ENCODE measurements at places on chromosomes 4 and X.

DNA sequence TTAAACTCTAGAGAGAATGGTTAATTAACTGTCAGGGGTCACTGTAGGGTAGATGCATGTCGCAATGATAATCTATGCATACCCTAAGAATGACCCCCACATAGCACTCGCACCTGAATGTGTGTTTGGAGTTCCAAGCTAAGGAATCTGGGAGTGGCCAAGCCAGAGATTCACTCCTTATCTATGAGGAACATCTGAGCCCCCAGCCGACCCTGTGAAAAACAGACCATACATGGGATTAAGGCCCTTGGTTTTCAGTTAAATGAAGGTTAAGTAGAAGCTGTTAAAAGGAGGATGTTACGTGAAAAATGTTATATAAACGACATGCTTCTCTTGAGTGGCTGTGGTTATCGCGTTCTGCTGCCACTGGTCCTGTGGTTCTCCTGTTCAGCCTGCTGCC lies 147.2 kb downstream of the RELL1 start:
- DNase-seq, result no peak

GRCh38 chr4:169249214-169249973 lies 21.4 kb downstream of the SH3RF1 start:
- no peak for DNase-seq

- no peak for DNase-seq
Measured at GRCh38 chrX:69073241-69073640, 92.0 kb downstream of the PJA1 start.

DNA sequence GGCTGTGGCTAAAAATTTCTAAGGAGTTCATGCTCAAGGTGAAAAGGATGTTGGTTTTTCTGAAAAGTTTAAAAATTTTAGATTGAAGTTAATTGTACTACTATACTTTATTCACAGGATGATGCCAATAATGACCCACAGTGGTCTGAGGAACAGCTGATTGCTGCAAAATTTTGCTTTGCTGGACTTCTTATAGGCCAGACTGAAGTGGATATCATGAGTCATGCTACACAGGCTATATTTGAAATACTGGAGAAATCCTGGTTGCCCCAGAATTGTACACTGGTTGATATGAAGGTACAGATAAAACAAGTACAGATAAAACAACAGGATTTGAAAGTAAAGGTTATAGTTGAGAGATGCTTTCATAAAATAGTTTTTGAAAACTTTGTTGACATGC lies 12.2 kb downstream of the PAICS start:
- no peak for DNase-seq

GRCh38 chr4:183888564-183888963 lies 16.5 kb upstream of the STOX2 start:
- no peak for DNase-seq

DNA sequence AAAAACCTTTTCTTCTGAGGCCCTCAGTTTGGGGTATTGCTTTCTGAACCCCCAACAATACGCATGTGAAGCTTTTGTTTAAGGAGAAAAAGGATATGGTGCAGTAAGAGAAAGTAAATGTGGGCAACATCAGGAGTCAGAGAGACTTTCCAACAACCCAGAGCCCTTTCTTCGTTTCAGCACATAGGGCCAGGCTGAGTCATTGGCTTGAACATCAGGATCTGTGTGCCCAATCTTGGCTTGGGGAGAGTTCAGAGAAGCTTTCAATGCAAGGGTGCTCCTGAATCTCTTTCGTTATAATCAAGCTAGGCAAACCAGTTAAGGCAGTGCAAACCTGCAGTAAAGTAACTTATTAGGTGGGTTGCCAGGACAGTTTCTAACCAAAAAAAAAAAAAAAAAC lies 191.2 kb downstream of the FRMPD4 start:
- no peak for DNase-seq

- DNase-seq, result no peak
Measured at GRCh38 chr4:26287756-26288155, 33.1 kb upstream of the RBPJ start.

DNA sequence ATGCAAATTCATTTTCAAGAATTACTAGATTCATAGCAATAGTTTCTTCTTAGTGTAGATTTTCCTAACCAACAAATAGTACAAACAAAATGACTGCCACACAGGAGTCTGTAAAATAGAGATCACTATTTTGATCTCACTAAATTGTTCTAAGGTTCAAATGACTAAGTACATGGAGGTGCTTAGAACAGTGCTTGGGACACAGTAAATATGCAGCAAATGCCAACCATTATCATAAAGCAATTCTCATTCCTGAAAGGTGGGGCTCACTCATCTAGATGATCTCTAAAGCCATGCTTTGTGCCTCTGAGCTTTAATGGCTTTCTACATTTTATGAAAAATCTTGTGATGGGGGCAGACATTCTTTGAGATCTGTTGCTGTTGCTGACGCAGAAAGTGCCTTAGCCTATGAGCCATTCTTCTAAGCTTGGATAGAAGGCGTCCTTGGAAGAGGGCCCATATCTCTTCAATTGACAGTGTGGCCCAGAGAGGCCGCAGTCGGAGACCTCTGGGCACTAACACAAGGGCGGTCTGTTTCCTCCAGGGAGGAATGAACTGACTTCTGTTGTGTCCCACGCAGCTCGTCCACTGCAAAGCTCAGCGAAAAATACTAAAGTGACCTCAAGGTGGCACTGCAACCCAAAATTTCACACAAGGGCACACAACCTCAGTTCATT lies 23.5 kb downstream of the TLR10 start:
- peak; percentile 41 for DNase-seq

DNA sequence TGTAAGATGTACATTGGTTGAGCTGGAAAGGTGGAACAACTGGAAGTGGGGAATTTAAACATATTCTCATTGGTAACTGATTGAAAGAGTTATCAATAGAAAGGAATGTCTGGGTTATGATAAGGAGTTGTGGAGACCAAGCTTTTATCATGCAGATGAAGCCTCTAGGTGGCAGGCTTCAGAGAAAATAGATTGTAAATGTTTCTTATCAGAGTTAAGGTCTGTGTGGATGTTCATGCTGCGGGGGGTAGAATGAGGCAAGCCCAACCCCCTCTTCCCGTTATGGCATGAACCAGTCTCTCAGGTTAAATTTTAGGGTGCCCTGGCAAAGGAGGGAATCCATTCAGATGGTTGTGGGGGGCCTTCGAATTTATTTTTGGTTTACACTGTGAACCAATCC lies 16.0 kb downstream of the ARSD start:
- no peak for DNase-seq

DNA sequence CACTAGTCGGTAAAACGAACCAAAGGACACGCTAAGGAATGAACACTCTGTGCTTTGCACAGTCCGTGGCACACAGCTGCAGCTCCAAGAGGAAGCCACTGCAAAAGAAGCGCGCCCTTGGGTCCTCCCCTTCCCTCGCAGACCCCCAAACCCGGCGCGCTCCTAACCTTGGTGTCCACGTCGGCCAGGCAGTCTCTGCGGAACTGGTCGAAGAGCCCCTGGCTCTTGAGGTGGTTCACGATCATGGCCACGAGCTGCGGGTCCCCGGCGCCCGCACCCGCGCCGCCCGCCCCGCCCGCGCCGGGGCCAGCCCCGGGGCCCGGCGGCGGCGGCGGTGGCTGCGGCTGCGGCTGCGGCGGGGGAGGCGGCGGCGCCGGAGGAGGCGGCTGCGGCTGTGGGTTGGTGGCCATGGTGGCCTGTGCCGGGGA lies 333 bp downstream of the BOD1L1 start:
- peak; percentile 2 for DNase-seq

DNA sequence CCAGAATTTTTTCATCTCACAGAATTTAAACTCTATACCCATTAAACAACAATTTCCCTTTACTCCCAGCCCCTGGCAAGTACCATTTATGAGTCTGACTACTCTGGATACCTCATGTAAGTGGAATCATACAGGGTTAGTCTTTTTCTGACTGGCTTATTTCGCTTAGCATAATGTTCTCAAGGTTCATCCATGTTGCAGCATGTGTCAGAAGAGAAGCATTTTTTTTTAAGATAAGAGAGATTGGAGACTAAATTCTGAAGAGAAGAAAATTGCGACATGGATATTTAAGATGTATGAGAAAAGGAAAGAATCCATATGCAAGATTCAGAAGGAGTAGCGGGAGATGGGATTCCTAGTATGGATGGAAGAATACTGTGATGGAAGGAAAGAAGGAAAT lies 11.3 kb upstream of the SLC9B1 start:
- DNase-seq, result no peak

GRCh38 chr4:8574796-8575370 lies 5.3 kb upstream of the GPR78 start:
- DNase-seq, result no peak

GRCh38 chr4:2071252-2071911 lies 12.3 kb downstream of the NAT8L start:
- DNase-seq, result no peak

DNA sequence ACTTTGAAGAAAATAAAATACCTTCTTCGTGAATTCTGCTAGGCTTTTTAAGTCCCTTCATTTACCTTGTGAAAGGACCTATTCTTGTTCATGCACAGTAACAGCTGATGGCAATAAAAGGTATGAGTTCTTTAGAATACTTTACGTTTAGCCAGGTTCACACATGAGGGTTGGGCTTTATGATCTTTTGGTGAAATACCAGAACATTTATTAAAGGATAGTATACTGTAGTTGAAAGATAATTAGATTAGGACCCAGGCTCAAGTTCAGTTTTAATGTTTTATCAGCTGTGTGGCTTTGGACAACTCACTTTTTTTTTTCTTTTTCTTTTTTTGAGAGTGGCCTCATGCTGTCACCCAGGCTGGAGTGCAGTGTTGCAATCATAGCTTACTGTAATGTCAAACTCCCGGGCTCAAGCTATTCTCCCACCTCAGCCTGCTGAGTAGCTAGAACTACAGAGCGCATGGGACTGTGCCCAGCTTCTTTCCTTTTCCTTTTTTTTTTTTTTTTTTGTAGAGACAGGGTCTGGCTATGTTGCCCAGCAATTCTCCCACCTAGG lies 28.2 kb upstream of the NEIL3 start:
- DNase-seq, result no peak

- no peak for DNase-seq
Measured at GRCh38 chr4:14668296-14668695, 334.0 kb upstream of the CPEB2 start.

GRCh38 chr4:168483811-168484210 lies 3.5 kb upstream of the DDX60L start:
- DNase-seq, result no peak

- DNase-seq, result no peak
Measured at GRCh38 chr4:158578476-158578875, 56.8 kb downstream of the RXFP1 start.

GRCh38 chr4:134935320-134935719 lies 733.7 kb upstream of the PABPC4L start:
- DNase-seq, result no peak

GRCh38 chr4:4477796-4478195 lies 64.1 kb downstream of the STX18 start:
- no peak for DNase-seq

DNA sequence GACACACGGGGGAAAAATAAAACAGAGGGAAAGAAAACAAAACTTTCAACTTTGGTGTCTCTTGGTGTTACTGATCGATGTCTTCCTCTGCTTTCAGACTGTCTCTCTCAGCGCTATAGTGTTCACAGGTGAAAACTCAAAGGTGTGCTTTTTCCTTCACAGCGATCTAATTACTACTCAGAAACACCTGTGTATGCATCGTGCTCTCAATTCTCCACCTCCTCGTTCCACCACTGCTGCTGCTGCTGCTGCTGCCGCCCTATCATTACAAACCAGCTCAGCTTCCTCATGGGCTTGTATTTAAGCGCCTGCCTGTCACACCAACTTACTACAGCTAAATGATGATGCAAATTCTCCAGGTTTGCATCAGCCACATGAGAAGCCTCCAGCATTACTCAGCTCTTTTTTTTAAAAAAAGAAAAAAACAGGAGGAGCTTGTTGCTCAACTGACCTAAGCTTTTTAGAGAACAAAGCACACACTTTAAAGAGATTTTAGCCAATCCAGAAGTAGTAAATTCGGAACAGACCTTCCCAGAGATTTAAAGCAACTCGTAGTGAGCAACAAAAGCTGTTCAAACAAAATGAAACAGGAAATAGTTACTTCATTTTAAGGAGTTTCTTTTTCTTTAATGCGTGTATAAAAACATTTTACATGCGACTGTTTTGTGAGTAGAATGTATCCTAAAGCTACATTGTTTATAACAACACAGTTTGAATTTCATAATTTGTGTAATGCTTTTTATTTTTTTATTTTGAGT lies at the start of gene SLC7A11:
Gene SLC7A11, minus strand, starts transcription at position 274 of the 758 bp plus-strand sequence. CDS start 280 bp downstream, outside the sequence.
- no peak for DNase-seq

- DNase-seq, result no peak
Measured at GRCh38 chrX:38175139-38175538, 45.5 kb downstream of the SRPX start.

DNA sequence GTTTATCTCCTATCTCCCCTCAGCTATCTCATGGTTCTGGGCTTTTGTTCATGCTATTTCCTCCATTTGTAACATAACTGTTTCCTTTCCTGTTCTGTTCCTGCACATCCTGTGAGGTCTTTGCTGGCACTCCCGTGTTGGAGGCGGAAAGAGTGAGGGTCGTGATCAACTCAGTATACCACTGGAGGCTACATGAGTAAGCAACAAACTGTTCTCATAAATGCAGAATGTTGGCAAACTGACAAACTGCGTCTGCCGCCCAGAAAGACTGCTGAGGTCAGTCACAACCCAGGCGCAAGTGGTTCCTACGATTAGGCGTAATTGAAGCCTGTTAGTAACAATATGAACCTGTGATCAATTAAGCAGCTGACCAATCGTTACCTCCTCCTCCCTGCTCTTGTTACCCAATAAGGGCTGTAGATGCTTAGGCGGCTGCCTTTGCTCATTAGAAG lies 48.8 kb downstream of the C4orf33 start:
- no peak for DNase-seq

GRCh38 chr4:16672421-16672820 lies 226.0 kb downstream of the LDB2 start:
- no peak for DNase-seq

DNA sequence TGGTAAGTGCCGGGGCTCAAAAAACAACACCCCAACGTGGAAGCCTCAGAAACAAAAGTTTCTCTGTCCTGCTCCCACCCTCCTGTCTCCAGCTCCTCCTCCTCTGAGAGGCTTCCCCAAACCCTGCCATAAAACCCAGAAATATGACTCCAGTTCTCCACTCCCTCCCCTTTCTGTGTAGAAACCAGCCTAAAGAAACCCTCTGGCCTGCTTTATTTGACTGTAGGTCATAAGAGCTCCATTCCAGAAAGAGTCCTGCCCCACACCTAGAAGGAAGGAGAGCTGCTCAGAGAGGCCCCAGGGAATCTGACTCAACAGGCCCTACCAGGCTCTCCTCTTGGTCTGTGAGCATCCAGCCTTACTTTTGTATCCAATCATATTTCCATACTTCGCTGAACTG lies 872 bp upstream of the S100P start:
- DNase-seq, result no peak

DNA sequence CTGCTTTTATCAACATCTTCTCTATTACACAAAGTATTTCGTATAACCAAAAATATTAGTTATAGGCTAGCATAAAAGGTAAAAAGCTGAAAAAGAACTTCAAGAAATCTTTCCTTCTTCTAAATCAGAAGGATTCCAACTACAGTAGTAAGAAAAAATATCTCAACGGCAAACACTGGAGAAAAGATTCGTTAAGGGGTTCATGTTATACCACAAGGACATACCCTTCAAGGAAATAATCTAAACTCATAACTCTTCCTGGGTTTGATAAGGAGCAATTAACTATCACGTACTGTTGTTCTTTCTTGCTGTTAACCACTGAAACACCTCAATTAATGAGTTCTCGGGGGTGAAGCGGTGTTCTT lies 1.5 kb downstream of the SMIM14 start:
- no peak for DNase-seq

GRCh38 chr4:131347816-131348215 lies 1801.3 kb upstream of the PCDH10 start:
- DNase-seq, result no peak
